Muscle of leg (tissue), 16 donors: ENCODE measurements at places on chromosomes 6 and 20.
A peak's percentile ranks its signal among the peaks of the same experiment; 100 is the strongest.

DNA sequence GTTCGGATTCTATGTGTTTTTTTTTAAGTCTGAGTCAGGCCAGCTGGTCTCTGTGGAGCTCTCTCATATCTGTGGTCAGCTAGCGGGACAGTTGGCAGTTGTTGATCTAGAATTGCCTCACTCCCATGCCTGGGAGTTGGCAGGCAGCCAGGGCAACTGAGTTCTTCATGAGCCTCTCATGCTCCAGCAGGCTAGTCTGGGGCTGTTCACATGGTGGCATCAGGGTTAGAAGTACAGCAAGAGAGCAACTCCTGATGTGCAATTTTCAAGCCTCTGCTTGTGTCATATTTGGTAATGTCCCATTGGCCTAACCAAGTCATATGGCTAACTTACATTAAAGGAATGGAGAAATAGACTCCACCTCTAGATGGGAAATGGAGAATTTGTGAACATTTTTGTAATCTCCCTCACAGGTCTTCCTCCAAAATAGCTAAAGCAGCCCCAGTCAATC, 6.7 kb upstream of the IFT52 start:
- DNase-seq = peak; percentile 36

DNA sequence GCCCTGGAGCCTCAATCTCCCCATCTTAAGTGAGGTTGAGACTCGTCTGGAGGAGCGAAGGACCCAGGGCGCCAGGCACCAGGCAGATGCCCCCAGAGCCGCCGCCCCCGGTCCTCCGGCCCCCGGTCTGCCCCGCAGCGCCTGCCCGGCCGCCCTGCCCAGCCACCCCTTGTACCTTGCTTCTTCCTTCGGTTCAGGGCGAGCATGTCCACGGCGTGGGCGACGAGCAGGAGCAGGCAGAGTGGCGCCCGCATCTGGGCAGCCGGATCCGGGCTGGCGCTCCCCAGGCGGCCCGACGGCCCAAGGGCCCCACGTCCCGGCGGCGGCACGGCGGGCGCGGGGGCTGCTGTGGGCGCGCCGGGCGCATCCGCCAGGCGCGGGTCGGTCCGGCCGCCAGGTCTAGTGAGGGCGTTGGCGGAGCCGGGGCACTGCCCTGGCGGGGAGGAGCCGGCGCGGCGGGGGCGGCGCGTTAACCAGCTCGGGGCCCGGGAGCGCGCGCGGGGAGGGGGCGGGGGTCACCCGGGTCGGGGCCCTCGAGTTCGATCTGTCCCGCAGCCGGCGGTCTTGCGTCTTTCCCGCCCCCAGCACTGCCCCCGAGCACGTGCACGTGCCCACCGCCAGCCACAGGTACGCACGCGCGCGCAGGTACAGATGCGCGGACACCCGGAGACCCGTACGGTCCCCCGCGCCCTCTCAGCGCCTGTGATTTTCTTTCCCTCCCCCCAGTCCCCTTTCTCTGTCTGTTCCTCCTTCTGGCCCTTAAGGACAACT, at the start of gene RSPO4:
Gene RSPO4, minus strand, starts transcription at position 401 of the 771 bp plus-strand sequence. Its CDS starts 147 bp downstream, at position 254.
- DNase-seq = no peak

DNA sequence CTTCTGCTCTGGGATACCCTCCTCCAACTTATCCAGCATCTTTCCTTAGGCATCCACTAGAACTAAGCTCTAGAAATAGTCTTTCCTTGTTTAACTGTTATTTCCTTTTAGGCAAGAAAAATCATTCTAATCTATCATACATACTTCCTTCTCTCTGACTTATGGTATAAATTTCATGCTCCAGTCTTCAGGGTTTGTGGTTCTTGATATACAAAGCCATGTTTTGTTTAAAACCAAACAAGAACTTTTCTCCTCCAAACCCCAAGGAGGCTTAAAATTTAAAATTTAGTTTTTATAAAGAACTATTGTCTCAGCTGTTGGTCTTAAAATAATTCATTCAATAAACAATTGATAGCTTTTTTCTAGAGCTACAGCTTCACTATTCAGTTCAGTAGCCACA, 77.2 kb downstream of the CD164 start:
- DNase-seq = no peak

DNA sequence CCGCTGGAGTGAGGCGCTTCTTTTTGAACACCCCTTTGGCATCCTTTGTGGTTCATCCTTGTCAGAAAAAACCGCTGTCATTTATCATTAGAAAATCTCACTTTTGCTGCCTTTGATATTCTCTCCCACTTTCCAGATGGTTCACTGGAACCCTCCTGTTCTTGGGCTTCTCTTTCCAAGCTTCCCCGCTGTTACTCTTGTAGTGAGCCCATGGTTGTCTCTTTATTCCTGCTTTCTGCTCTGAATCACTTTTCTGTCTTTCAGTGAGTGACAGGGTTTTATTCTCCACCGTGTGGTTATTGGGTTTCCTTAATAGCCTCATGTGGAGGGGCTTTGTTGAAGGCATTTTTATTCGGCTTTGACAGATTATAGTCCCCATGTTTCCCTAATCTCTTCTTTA, 117.0 kb downstream of the FARS2 start:
- no peak for DNase-seq

DNA sequence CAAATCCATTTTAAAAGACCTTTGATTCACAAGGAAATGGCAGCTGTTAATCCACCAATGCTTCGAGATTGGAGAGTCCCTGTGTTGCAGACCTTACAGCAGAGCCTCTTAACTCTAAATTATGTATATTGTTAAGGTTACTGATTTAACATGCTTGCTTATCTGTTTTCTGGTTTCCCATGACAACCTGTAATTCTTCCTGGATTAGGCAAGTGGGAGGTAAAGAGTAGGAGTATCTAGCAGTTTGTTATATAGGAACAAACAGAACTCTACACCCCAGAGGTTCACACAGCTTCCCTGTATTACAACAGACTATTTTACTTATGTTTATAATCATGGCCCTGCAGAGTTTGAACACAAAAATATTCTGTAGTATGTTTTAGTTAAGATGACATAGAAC, 39.5 kb downstream of the NKX2-4 start:
- DNase-seq = no peak

DNA sequence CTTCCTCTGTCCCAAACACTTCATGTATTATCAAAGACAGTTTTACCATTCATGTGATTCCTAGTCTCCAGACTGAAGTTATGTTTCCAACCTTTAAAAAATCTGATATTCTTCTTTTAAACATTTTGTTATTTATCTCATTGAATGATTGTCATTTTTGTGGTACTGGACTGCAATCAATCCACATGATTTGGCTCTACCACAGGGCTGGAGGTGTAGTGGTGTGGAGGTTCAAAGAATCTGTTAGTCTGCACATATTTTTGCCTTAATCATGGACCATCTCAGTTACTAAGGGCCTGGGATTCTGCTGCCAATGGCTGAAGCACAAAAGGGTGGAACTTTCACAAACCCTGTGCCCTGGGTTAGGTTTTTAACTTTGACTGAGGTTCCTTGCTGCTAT, 164.1 kb upstream of the JAG1 start:
- DNase-seq = no peak

DNA sequence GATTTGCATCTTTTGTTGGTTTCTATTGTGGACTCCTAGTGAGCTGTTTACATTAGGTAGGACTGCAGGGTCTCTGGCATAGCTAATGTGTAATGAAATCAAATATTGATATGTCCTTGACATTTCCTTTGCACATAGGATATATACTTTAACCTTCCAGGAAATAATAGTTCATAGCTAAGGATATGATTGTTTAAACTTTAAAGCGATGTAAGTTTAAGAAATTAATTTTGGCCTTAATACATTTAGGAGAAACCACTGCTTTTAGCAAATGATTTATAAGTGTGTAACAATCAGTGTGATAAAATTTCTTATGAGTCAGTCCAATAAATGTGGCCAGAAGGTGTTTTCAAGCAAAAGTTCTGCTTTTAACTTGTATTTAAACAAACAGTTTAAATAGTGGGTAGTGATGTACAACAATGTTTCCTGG, 171.8 kb downstream of the HS3ST5 start:
- DNase-seq = no peak

DNA sequence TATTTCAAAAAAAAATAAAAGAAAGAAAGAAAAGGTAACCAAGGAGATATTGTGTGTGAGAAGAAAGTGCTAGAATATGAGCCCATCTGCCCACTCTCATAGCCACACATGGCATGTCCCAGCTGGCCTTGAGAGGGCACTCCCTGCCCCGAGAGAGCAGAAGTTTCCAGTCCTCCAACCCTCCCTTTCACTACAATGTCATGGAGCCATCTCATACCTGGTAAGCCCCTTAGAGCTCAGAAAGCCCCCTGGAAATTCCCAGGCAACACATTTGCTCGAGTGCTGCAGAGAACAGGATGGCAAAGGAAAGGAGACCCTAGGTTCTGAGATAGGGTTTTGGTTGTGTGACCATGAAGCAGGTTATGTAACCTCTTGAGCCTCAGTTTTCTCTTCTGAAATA, 75.8 kb upstream of the RIN2 start:
- no peak for DNase-seq

DNA sequence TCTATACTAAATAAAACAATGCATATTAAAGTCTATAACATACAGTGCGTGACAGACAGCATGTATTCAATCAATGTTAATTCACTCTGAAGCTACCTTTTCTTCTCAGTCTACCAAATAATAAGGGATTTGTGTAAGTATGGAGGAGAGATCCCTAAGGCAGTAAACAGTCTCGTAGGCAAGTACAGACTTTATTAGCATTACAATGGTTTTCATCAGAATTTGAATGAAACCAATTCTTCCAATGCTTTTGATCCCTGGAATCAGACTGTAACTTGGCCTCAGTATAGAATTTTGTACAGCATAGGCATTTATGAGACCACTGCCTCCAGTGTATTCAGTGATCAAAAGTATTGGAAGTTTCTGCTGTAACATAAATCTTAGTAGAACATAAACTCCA, 19.5 kb downstream of the LYRM4 start:
- DNase-seq = no peak

DNA sequence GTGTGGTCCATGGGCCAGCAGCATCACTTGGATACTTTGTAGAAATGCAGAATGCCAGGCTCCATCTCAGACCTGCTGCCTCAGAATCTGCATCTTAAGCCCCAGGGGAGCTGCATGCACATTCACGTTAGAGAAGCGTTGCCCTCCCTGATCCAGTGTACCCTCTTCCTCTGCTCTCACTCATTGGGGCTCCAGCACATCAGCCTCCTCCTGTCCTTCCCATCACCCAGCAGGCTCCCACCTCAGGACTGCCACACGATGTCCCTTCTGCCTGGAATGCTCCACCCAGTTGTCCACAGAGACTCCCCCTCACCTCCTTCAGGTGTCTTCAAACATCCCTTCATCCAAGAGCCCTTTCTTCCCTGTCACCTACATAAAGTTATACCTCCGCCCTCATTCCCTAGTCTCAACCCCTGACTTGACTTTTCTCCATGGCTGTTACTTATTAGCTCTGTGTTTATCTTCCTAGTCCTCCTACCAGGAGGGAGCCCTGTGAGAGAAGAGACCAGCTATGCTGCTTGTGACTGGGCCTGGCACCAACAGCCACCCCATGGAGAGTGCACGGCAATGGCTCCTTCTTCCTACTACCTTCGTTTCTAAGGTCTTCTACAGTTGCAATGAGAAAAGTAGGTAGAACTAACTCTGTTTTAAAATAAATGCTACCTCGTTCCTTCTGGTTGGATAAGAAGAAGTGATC, 3.3 kb upstream of the ACSS1 start:
- DNase-seq = no peak

DNA sequence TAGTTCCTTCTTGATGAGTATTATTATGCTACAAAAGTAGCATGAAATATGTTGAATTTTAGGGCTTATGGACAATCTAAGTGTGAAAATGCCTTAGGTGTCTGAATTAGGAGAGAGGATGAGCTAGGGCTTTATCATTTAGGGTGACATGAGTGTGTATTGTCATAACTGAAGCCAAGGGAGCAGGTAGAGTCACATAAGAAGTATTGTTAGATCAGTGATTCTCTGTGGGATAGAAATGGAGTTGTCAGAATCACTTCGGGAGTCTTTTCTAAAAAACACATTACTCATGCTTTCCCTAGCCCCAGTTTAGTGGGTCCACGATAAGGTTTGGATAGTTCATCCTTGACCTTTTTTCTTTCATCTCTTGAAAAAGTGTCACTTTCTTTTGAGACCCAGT, 16.4 kb downstream of the ZFAND3 start:
- no peak for DNase-seq

DNA sequence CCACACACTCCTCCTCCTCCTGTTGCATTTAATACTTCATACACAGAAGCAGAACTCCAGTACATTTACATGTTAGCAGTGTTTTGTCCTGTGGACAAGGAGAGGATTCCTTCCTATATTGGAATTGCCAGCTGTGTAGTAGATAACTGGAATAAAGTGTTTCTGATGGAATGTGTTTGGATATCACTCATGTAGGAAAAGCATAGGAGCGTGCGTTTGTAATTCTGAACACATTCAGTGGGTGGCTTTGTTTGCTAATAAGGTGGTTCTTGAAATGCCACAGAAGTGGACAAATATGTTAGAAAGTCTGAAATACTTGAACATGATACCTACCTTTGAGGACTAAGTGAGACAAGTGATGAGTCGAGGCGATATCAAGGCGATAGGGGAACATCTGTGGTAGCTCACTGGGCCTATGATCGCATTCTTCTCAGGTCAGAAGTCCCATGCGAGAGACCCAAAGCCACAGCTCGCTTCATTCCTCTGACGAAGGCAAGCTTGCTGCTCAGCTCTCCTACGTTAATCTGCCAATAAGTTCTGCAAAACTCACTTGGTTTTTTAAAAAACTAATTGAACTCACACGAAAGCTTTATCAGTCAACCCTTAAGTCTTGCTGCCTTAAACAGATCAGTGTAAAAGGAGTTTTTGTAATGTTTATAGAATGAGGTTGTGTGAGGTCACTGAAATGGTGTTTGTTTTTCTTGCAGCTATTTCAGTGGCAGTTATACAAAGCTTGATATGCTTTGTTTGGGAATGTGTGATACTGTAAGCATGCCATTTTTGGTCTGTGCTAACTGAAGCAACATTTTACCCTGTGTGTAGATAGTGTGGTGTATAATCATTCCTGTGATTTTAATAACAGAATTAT, 159.9 kb downstream of the SOX4 start:
- no peak for DNase-seq

GRCh38 chr20:48049641-48050040, 264.4 kb upstream of the SULF2 start:
- peak; percentile 67 for DNase-seq

DNA sequence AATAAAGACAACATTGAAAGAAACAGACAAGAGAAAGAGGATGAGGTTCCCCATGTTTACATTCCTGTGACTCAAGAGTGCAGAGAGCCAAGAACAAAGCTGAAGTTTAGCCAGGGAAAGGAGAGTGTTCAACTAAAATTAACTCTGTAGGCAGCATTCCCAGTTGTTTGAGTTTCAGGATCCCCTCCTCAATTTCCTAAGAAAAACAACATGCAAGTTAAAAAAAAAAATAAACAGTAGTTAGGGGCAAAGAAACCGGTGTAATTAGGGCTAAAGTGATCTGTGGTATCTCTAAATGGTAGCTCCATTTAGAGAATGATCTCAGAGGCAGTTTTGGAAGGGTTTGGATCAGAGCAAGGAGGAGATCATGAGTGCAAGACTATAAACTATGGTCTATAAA, 30.9 kb upstream of the RAB23 start:
- peak; percentile 91 for DNase-seq

DNA sequence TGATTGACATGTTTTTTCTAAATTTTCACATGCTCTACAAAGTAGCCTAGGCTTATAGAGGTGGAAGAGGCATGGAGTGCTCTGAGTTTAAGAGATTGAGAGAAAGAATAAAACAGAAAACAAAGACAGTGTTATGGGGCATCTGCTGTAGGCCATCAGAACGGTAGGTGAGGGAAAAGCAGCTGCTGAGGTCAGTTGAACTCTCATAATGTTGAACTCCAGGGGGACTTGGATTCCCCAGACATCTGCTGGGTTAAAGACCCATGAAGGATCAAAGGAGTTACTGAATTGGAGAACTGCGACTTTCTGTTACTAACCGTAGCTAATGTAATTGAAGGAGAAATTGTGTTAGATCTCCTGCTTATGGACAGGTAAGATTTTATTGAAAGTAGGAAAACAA, 333.9 kb downstream of the TFAP2B start:
- DNase-seq = no peak
